ENCODE measurements at places on chromosomes 6 and 20.

- no peak for DNase-seq
Measured at GRCh38 chr6:72955666-72956065, 269.6 kb downstream of the KHDC1L start.

GRCh38 chr6:100988391-100988984 lies 107.4 kb upstream of the ASCC3 start:
- no peak for DNase-seq

DNA sequence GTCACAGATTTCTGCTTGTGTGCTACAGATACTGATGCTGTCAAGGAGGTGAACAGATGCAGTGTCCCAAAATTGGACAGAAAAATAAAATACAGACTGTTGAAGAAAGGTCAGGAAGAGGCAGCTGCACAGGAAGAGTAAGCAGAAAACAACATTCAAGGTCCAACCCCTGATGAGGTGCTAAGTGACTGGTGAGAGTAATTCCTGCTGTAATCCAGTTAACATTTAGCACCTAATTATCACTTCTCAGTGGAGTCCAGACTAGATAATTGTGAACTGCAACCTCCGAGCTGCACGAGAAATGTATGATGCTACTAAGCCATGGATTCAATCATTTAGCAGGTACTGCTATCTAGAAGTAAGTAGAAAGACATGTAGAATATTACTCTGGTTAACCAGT lies 36.3 kb upstream of the NRSN1 start:
- DNase-seq: no peak

- no peak for DNase-seq
Measured at GRCh38 chr20:4050203-4050980, 35.0 kb upstream of the RNF24 start.

DNA sequence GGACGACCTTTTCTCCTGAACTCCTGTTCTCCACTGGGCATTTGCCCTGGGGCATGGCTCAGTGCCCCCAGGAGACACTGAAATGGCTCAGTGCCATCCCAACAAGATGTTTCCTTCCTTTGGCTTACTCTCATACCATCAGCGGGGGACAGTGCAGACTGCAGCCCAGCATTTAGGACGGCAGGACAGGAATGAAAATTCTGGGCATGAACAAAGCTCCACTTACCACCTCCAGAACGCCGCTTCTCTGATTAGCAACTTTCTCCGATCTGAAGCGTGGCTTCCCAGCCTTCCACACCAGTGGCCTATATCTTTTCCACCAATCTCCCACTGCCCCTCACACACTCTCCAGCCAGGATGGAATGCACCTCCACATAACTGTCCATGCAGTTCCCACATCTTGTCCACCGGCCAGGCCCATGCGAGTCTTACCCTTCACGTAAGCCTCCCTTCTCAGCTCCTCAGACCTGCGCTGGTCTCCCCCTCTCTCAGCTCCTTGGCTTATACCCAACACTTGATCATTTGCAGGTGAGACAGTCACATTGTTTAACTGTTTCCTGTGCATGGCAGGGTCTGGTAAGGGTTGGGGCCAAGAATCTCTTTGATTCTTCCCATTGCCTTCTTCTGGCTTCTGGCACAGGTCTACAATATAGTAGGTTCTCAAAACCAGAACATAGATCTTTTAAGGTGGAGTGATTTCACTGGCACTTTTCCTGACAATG lies 114.5 kb downstream of the FYN start:
- no peak for DNase-seq

- no peak for DNase-seq
Measured at GRCh38 chr6:24743944-24744335, 25.0 kb upstream of the C6orf62 start.
